ENCODE measurements at places on chromosomes 4 and X. TPM values are rescaled to one million over a fixed set of nuclear protein-coding genes. Genes with fewer than 3 reads are reported as not detected.

- DNase-seq = no peak
- H3K4me3 ChIP-seq = no peak overlapping the region
- H3K4me1 ChIP-seq = no peaks in the 10 kb centered on the region
Measured at GRCh38 chr4:151117371-151117962, 18.0 kb downstream of the RPS3A start.

- peaks cover 2% of the 10 kb centered on the region for H3K4me1 ChIP-seq
- no peak overlapping the region for H3K27ac ChIP-seq
- no peak for DNase-seq
Measured at GRCh38 chr4:76898949-76899645, 1.2 kb upstream of the SOWAHB start.

GRCh38 chr4:127616898-127617297 lies 15.9 kb upstream of the INTU start:
- no peak overlapping the region for H3K27ac ChIP-seq
- no peaks in the 10 kb centered on the region for H3K36me3 ChIP-seq
- H3K4me1 ChIP-seq = no peaks in the 10 kb centered on the region
- H3K4me3 ChIP-seq = no peak overlapping the region

GRCh38 chr4:42642101-42642797 lies 14.7 kb downstream of the ATP8A1 start:
- no peak for DNase-seq
- no peaks in the 10 kb centered on the region for H3K27me3 ChIP-seq
- no peaks in the 10 kb centered on the region for H3K36me3 ChIP-seq
- no peaks in the 10 kb centered on the region for H3K4me1 ChIP-seq

DNA sequence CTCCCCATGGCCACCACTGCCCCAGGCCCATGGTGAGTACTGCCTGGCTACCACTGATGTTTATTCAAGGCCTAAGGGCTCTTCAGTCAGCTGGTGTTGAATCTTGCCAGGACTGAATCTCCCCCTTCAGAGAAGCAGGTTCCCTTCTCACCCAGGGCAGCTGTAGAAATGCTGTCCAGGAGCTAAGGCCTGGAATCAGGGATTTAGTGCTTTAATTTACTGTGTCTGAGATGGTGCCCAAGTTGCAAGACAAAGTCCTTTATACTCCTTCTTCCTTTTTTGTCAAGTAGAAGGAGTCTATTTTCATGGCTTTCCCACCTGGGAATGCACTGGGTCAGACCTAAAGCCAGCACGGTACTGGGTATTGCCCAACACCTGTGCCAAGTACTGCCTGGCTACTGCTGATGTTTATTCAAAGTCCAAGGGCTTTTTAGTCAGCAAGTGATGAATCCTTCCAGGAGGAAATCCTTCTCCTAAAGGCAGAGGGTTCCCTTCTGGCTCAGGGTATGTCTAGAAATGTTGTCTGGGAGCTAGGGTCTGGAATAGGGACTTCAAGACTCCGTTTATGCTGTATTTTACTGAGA lies 117.6 kb upstream of the ATOH1 start:
- no peak for DNase-seq
- H3K36me3 ChIP-seq = no peaks in the 10 kb centered on the region
- H3K4me3 ChIP-seq = no peak overlapping the region
- H3K27ac ChIP-seq = no peak overlapping the region
- H3K4me1 ChIP-seq = no peaks in the 10 kb centered on the region

- H3K36me3 ChIP-seq = peaks cover 4% of the 10 kb centered on the region
- H3K4me3 ChIP-seq = no peak overlapping the region
- DNase-seq = no peak
- H3K27ac ChIP-seq = no peak overlapping the region
- H3K4me1 ChIP-seq = peaks cover 6% of the 10 kb centered on the region
Measured at GRCh38 chr4:38109896-38110295, 149.7 kb downstream of the PTTG2 start.

DNA sequence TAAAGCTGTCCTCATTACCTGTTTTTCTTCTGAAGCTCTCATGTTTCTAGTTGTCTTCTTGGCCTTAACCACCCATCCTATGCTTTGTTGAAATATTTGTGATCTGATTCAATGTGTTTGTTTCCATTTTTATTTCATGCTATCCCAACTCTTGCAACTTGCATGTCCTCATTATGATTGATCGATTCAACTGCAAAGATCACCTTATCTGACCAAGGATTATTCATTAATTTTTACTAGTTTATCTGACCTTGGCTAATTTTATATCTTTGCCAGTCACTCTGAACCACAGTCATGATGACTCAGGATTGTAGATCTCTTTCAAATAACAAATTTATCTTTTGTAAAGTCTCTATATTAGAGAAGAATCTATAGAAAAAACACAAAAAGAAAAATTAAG lies 70.7 kb downstream of the UGT2A2 start:
- DNase-seq = no peak
- H3K36me3 ChIP-seq = no peaks in the 10 kb centered on the region
- H3K4me1 ChIP-seq = no peaks in the 10 kb centered on the region
- H3K4me3 ChIP-seq = no peak overlapping the region
- H3K27ac ChIP-seq = no peak overlapping the region

- no peak overlapping the region for H3K27ac ChIP-seq
- DNase-seq = no peak
- no peaks in the 10 kb centered on the region for H3K27me3 ChIP-seq
- no peak overlapping the region for H3K4me3 ChIP-seq
- no peaks in the 10 kb centered on the region for H3K36me3 ChIP-seq
Measured at GRCh38 chr4:79046016-79046592, 106.9 kb upstream of the PAQR3 start.

- peaks cover 39% of the 10 kb centered on the region for H3K36me3 ChIP-seq
- no peak for DNase-seq
- H3K27me3 ChIP-seq = no peaks in the 10 kb centered on the region
- H3K4me3 ChIP-seq = no peak overlapping the region
Measured at GRCh38 chr4:2515830-2516550, 20.5 kb upstream of the FAM193A start.

GRCh38 chr4:151409470-151410313 lies 716 bp downstream of the FHIP1A start:
- DNase-seq = peak; percentile 81
- H3K36me3 ChIP-seq = no peaks in the 10 kb centered on the region
- H3K27ac ChIP-seq = 0 out of 2 replicates have a peak overlapping the region, but pooled peaks have one; percentile 6
- H3K27me3 ChIP-seq = no peaks in the 10 kb centered on the region

DNA sequence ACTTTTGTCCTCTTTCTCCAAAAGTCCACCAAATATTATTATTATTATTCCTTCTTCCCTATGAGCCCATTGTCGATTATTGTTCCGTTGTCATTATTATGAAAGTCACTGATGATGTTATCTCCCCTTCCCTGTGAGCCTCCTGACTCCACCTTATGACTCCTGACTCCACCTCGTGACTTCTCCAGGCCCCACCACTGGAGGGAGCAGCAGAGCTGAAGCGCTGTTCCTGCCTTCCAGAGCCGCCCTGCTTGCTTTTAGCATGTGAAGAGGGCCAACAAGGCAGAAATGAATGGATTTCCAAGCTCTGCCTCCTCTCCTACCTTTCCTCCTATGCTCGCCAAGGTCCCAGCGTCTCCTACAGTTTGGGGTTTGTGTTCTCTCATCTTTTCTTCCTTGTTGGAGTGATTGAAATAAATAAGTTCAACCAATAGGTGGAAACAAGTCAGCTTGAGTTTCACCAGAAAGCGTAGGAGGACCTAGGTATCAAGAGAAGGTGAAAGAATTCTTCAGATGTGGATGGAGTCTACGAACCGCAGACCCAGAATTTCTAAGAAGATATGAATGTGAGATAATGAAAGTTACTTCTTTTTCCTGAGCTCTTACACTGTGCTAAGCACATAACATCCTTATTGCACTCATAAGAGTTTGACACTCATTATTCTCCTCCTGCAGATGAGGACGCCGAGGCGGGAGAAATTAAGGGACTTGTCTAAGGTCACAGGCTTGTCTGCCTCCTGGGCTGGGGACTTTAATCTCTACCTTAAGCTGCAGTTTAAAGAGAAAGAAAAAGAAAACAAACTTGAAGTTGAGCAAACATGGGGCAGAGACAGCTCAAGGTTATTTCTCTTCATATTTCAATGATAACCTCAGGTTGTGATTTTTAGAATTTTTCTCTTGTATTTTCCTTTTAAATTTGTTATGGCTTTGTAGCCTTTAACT lies 26.1 kb downstream of the IGSF1 start:
- H3K36me3 ChIP-seq = no peaks in the 10 kb centered on the region
- peak; percentile 78 for DNase-seq
- H3K27ac ChIP-seq = no peak overlapping the region
- no peaks in the 10 kb centered on the region for H3K27me3 ChIP-seq

GRCh38 chrX:46444011-46444410 lies 101.2 kb downstream of the ZNF674 start:
- DNase-seq = no peak
- no peak overlapping the region for H3K27ac ChIP-seq
- H3K27me3 ChIP-seq = no peaks in the 10 kb centered on the region
- H3K4me3 ChIP-seq = no peak overlapping the region

DNA sequence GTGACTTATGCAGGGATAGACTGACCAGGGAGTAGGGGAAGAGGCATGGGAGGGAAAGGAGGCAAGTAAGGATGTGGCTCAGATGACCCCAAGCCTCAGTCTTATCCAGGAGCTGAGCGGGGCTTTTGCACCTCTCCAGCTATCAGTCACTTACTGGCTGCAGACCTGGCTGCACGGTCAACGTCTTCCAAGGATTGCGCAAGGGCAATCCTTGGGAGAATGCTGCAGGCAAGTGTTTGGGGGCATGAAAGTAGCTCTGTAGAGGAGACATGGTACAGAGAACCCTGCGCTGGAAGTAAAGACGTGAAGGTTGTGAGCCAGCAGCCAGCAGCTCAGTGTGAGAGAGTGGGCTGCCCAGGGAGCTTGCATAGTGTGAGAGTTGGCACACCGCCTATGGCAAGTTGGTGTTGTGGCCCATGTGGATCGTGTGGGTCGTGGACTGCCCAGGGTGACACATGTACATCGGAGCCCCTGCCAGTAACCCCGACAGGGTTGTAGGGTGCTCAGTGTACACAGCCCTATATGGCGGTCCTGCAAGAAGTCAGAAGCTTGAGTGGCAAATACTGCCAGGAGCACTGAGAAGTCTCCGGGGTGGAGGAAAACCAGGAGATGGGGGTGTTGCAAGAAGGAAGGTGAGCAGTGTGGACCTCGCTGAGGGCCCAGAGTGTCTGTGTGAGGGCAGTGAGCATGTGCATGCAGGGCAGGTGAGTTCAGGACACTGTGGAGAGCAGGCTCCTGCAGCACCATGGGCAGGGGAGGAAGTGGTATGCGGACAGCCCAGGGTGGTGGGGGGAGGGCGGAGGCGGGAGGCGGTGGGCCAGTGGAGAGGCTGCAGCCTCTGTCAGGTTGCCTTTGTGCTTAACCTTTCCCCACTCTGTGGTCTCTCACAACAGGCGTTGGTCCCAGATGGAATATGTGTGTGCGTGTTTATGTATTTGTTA lies 50.9 kb downstream of the KIT start:
- DNase-seq = no peak
- peaks cover 3% of the 10 kb centered on the region for H3K36me3 ChIP-seq
- H3K4me1 ChIP-seq = no peaks in the 10 kb centered on the region
- H3K27me3 ChIP-seq = no peaks in the 10 kb centered on the region
- H3K27ac ChIP-seq = no peak overlapping the region

GRCh38 chr4:40937140-40937725 lies 187.5 kb downstream of the NSUN7 start:
- peaks cover 7% of the 10 kb centered on the region for H3K4me1 ChIP-seq
- H3K27me3 ChIP-seq = no peaks in the 10 kb centered on the region
- DNase-seq = no peak
- H3K27ac ChIP-seq = no peak overlapping the region
- H3K4me3 ChIP-seq = no peak overlapping the region
- H3K36me3 ChIP-seq = no peaks in the 10 kb centered on the region

DNA sequence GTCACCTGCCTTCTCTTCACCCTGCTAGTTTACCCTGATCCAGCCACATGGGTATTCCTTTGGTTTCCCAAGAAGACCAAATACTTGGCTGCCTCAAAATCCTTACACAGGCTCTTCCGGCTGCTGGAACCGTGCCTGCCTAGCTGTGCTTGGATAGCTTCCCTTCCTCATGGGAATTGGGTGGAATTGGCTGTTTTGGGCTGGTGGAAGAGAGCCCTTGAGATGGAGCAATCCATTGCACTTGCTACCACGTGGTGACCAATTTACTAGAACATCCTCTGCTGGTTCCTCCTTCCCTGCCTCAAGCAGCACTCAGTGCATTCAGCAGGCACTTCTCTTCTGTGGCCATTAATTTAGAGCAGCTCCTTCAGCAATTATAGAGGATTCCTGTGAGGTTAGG lies 119.3 kb upstream of the AP1S2 start:
- no peaks in the 10 kb centered on the region for H3K36me3 ChIP-seq
- H3K4me3 ChIP-seq = no peak overlapping the region
- DNase-seq = no peak

DNA sequence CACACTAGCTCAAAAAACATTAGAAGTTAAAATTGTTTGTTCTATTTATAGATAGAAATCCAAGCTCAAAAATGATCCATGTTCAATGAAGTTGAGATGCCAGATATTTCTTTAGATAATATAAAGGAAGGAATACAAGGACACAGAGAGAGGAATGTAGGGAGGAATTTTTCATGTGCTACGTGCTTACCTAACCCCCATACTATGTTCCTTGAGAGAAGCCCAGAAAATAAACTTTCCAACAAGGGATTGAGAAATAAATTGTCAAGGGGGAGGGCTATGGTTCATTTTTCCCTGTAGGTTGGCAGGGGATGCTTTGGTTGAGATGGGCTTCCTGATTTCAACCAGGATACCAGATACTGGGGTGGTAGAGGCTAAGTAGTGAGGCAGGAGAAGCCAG lies 15.6 kb upstream of the ADH5 start:
- DNase-seq = no peak
- no peak overlapping the region for H3K4me3 ChIP-seq
- H3K27ac ChIP-seq = no peak overlapping the region
- no peaks in the 10 kb centered on the region for H3K36me3 ChIP-seq

Gene THOC2
- total RNA-seq = 68.8 TPM

Gene S100G
- total RNA-seq = not detected

Gene CAMK2D
- total RNA-seq = 9.2 TPM

Gene DRP2
- total RNA-seq = 0.20 TPM

Gene MCF2
- total RNA-seq = 0.96 TPM

Gene H2BW2
- not detected for total RNA-seq

Gene ATP5ME
- total RNA-seq = 375 TPM

Gene AMBN
- total RNA-seq = not detected
